ENCODE measurements at places on chromosomes 13 and 19.

GRCh38 chr13:20664351-20664750 lies 39.1 kb upstream of the IL17D start:
- DNase-seq = no peak

GRCh38 chr19:1429750-1430149 lies 8.4 kb upstream of the RPS15 start:
- DNase-seq = no peak

GRCh38 chr19:46463516-46463915 lies 7.8 kb downstream of the PNMA8A start:
- DNase-seq = no peak

GRCh38 chr19:54336893-54337857 lies 1.8 kb downstream of the LILRA4 start:
- no peak for DNase-seq

GRCh38 chr19:10007371-10008183 lies 2.7 kb downstream of the COL5A3 start:
- DNase-seq = peak; percentile 76

DNA sequence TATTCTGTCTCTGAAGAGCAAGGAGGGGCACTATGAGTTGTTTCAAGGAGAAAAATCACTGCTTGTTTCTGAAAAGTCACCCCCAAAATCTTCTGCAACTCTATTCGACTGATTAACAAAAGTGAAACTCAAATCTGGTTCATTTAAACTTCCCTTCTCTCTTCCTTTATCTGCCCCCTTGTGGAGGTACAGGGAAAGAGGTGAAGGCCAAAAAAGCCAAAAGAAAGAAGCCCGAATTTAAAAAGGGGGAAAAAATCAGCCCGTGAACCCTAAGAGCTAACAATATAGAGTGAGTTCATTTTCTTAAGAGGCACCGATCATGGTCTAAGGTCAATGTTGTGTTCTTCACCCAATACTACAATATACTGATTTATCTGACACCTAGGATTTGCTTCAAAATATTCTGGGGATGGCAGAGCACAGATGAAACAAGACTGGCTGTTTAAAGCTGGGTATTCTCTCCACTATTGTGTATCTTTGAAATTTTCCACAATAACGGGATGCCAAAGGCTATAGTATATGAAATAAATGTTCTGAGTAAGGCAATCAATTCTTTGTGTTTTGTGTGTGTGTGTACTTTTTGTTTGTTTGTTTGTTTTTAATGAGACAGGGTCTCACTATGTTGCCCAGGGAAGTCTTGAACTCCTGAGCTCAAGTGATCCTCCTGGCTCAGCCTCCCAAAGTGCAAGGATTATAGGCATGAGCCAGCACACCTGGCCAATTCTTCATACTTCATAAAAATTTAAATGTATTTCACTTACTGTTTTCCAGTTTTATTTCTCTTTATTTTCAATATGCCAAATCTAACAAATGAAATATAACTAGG lies 55.0 kb upstream of the EEF1AKMT1 start:
- DNase-seq = peak; percentile 69

DNA sequence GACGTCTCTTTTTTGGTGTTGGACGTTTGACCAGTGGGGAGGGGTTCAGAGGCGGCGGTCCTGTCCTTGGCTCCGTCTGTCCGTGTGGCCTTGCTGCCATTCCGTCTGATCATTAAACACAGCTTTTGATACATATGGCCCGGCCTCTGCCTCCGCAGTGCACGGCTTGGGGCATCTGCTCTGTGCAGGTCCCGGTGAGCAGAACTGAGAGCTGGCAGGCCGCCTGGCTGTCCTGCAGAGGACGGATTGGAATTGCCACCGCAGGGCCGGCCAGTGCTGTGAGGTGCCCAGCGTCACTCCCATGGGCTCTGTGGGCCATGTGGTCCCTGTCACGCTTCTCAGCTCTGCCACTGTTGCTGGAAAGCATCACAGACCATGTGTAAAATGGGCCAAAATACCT lies 5.4 kb upstream of the TMPRSS9 start:
- DNase-seq = no peak

- no peak for DNase-seq
Observed at GRCh38 chr19:14779151-14779550, 791 bp upstream of the ADGRE2 start.

- no peak for DNase-seq
Observed at GRCh38 chr19:56829596-56829995, 10.9 kb downstream of the PEG3 start.
